Renal cortical epithelial cell (primary cell): ENCODE measurements at places on chromosomes 4 and X. TPM values are rescaled to one million over a fixed set of nuclear protein-coding genes. Genes with fewer than 3 reads are reported as not detected.

DNA sequence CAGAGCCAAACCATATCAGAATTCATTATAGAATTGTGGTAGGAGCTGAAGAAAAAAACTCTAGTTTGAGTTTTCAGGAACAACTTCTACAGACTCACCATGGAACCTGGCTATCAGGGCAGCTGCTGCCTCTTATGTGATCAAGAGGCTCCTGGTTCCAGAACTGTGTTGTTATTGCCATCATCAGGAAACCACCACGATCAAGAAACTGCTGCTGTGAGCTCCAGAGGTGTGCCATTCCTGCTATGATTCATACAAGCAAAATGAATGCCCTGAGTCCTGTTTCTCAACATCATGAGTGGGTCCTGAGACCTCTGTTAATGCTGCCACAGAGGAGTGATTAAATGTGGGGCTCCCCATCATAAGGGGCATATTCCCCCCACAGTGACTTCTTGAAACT is 43.7 kb downstream of the TASL start:
- DNase-seq, result peak; percentile 7

DNA sequence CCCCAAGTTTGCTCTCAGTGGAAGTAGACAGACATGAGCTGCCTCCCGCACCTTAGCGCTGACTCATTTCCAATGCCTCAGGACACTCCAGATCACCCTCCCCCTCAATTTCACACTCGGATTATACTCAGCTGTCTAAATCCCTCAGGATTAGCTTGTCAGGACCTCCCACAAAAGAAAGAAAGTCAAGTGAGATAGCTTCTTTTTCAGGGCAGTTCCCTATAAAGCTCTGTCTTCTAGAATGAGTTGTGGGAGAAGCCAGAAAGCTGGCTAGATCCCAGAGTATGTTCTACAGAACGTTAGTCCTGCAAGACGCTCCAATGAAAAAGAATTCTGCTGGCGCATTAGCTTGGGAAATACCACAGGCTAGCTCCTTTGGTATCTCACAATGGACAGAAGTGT is 51.2 kb upstream of the MTNR1A start:
- no peak for DNase-seq

- DNase-seq, result peak; percentile 83
Observed at GRCh38 chr4:41155194-41155830, 59.0 kb downstream of the APBB2 start.

DNA sequence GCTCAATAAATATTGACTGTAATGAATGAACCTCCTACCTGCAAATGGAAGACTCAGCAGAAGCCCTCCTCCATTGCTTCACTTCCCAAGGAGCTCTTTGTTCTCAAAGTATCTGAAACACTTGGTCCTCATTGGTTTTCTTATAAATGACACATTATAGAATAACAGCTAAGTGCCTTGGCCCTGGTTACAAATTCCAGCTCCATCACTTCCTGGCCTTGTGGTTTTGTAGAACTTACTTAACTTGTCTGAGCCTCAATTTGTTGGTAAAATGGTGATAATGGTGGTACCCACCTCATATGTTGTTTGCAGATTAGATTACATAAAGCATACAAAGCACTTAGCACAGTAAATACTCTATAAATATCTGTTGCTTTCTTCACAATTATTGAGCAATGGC is 25.2 kb upstream of the SMIM20 start:
- DNase-seq, result peak; percentile 23

DNA sequence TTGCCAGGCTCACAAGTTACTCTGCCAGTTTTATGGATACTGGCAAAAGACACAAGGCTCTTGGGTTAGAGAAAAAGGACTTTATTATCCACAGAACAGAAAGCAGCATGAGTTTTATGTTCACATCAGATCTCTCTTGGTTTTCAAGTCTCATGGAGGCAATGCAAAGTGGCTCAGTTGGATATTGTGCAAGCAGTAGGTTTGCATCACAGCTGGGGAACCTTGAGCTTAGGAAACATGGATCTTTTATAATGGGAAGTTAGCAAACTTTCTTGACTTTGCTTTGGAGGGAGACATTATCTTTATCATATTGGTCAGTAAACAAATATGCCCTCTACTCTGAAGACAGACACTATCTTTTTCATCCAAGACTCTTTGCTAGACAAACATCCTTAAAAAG is 109.2 kb upstream of the GRPR start:
- DNase-seq, result no peak

- no peak for DNase-seq
Observed at GRCh38 chrX:45571453-45571852, 370.8 kb upstream of the DIPK2B start.

DNA sequence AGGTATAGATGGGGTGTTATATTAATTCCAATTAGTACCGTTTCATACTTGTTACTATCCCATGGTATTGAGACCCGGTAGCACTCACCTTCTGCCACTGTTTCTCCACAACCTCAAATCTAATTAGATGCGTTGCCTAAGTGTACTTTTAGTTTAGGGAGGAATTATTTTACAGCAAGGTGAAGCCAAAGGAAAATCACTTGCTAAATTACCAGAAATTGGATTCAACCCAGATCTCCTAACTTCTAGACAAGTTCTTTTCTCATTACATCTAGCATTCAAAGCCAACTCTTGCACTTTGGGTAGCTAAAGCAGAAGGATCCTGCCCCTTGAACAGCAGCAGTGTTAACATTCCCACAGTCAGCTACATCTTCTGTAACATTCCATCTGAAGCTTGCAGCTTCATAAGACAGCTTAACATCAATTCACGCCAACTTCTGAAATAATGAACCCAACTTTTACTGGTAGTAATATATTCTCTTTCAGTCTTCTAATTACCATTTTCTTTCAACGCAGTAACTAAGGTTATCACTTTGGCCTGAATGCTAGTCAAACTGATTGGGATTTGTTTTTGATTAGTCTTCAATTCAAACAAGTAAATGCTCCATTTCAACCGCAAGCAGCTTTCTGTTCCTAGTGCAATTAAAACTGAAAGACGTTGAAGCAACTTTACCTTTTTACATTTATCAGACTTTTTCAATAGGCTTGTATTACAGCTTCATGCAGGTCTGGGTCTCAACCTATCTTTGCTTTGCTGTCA is 934 bp upstream of the SEC31A start:
- DNase-seq, result no peak

Gene ARHGAP36
- 0.15 TPM in 1 of 2 replicates, not detected in the other for total RNA-seq

- peak; percentile 35 for DNase-seq
Observed at GRCh38 chrX:118254611-118255010, 91.3 kb upstream of the WDR44 start.

Gene ADAMTS3
- 15.9 and 22.1 TPM in 2 replicates for total RNA-seq

DNA sequence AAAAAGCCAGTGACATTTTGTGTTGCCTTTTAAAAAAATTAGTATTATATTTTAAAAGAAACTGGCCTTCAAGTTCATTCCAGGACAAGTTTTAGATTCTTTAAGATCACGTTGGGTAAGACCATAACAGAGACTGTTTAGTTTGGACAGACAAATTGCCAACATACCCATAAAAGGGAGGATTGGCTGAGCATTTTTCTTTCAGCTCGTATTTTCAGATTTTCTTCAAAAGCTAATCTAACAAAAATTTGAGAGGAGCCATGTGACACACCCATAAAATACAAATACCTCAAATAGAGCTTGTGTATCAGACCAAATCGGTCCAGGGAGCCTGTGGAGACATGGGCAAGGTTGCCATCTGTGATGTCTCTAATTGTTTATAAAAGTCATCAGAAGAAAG is 74.6 kb upstream of the C1QTNF7 start:
- DNase-seq, result no peak

DNA sequence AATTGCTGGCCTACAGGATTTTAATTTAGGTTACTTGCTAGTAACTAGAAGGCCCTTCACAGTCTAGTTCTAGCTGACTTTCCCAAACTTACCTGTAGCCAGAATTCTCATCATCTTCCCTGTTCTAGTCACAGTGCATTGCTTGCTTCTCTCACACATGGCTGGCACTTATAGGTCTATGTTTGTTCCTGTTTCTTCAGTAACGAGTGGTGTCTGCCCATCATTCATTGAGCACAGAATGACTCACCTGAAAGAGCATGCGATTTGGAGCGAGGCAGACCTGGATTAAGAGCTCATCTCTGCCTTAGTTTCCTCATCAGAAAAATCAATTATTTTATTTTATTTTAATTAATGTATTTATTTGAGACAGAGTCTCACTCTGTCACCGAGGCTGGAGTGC is 201.7 kb upstream of the ANK2 start:
- DNase-seq, result no peak

DNA sequence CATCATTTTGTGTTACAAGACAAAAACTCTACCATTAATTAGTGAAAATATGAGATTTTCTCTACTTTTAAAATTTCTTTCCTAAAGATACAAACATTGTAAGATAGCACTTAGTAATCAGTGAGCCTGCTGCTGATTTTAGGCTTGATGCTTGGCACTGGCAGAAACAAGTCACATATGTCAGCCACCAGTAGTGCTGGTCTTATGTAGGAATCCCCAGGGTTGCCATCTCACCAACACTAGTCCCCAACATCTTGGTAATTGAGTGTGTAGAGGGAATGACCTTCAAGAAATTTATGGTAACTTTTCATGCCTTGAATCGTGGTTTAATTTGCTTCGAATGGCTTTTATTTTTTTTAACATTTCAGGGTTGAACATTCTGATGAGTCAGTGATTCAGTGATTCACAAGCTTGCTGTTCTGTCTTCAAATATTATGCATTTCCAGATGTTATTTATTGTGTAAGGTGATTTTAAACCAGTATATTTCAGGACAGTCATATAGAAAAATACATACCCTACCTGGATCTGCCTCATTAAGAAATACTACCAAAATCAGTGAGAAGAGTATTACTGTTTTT is 11.9 kb downstream of the EXOC1 start:
- peak; percentile 75 for DNase-seq

DNA sequence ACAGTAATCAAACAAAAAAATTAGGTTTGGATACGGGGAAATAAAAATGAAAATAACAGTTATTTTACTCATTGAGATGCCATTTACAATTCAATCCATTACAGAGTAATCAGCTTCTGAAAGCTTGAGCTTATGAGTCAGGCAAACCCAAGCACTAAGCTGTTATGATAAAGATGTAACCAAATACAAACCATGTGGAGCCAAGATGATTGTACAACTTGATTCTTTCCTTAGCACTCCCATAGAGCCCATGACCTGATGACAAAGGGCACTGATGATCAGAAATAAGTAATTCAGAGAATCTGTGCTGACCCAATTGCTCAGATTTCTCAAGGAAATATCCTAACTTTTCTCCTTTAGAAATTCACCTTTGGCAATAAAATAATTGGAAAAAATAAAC is 40.5 kb upstream of the PRKG2 start:
- peak; percentile 16 for DNase-seq

GRCh38 chr4:108006361-108006760 is 16.7 kb downstream of the HADH start:
- no peak for DNase-seq

Gene DCLK2
- 2.7 and 6.4 TPM in 2 replicates for total RNA-seq

DNA sequence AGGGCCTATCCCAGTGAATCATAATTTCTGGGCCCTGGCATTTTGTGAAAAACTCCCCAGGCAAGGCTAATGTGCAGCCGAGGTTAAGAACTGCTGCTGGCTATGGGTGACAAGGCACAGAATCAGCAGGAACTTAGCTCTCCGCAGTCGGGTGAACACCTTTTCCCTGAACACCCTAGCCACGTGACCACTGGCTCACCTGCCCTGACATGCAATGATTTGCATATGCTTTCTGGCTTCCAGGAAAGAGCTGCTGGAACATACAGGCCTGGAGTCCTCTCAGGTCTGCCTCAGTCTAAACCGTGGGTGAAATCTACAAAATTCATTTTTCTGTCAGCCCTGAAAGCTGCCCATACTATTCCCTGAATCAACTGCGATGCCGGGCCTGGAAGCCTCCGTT is 56.6 kb downstream of the ZNF827 start:
- DNase-seq, result peak; percentile 80

- DNase-seq, result no peak
Observed at GRCh38 chr4:15240764-15241163, 187.1 kb upstream of the C1QTNF7 start.

Gene HHIP
- 0.15 and 0.17 TPM in 2 replicates for total RNA-seq
